ENCODE measurements at places on chromosomes 3 and 15.

GRCh38 chr3:63918321-63918720 is 6.1 kb upstream of the SCAANT1 start:
- no peak for DNase-seq

DNA sequence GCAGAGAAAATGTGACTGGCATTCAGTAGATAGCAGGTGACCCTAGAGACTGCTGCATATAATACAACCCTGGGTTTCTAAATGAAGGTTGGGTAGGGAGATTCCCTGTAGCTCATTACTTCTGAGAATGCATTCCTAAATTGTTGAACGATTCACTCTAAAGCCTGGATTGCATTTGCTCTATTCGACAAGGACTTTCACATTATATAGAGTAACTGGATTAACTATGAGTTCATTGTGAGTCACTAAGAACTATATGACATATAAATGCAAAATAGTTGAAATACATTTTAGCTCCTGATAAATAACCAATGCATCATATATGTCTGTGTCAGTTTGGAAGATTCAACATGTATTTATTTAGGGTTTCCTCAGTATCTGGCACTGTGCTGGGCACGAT is 294.7 kb upstream of the CCDC54 start:
- DNase-seq: no peak

DNA sequence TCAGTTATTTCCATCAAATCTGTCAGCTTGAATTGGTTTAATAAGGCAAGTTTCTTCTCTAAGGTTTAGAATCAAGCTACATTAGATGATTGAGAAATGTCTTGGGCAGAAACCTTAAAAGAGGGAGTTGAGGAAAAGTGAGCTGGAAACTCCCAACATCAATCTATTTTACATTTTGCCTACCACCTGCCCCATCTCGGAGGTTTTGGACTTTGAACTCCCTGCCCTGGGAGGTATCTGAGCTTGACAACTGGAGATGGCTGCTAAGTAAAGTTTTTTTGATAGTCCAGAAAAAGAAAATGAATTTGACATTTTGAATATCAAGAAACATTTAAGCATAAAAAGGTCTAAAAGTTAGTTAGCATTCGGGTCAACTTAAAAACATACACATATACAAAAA is 234.2 kb downstream of the NFKBIZ start:
- no peak for DNase-seq

DNA sequence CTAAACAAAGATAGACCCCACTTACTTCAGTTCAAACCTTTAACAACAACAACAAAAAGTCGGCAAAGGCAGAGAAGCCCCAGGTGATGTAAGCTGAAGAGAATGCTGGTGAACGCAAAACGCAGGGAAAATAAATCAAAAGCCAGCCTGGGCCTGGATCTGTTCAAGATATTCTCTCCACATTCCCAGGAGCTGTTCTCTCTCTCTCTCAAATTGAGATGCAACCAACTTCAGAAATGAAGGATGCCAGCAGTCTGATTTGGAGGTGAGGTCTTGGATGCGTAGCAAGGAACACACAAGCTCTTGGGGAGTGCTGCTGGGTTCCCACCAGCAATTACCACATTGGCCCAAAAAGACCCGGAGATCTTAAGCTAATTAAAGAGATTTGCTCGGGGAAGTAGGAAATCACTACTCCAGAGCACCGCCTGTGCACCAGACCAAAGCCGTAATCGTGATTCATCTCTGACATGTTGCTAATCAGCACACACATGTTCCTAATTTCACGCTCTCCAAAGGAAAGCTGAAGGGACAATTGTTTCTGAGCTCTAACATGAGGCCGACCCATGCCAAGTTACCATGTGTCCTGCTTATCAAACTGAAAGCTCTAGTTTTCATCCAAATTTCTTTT is 37.1 kb downstream of the IL17RD start:
- DNase-seq: no peak

DNA sequence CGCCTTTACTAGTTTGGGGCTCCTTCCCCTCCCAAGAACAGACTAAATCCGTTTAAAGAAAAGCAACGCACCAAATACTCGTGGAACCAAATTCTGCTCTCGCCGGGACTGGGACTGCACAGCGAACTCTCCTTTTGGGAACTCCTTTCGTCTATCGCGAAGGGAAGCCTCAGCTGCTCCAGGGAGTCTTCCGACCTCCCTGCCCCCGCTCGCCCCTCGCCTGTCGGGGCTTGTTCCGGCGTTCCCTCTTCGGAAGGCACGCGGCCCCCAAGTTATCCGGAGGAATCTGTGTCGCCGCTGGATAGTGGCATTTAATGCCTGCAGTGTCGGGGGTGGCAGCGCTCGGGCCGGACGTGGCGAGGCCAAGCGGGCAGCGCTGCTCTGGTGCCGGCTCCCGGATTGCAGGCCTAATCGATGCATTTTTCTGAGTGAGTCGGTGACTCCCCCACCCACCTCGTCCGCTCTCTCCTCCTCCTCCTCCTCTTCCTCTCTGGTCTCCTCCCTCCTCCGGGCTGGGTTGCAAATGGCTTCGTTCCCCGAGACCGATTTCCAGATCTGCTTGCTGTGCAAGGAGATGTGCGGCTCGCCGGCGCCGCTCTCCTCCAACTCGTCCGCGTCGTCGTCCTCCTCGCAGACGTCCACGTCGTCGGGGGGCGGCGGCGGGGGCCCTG is at the start of gene TRIM71:
Gene TRIM71, plus strand, starts transcription at position 440 of the 671 bp plus-strand sequence. Its CDS starts 84 bp downstream, at position 524.
- DNase-seq: no peak

- DNase-seq: no peak
Observed at GRCh38 chr3:163043074-163043473, 1546.5 kb downstream of the OTOL1 start.

- DNase-seq: no peak
Observed at GRCh38 chr3:72232331-72232730, 447.4 kb upstream of the PROK2 start.

GRCh38 chr15:48710952-48711495 is 65.5 kb upstream of the FBN1 start:
- no peak for DNase-seq

DNA sequence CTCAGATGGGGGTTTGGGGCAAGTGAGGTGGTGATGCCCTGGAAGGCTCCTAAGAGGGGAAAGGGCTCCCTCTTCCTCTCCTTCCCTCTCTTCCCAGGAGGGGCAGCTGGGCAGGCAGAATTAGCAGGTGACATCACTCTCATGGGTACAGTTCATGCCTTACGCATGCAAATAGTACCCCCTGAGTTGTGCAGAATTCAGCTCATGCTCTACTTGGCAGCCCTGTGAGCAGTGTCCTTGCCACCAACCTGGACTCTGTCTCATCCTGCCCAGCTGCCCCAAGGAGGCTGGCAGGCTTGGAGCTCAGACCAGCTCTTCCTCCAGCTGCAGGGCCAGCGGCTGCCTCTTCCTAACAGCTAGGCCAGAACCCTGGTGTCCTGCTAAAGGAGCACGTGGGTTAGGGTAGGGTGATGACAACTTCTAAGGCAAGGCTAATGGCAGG is 3.3 kb downstream of the CHAC1 start:
- DNase-seq: no peak

GRCh38 chr3:60998858-60999257 is 252.4 kb downstream of the FHIT start:
- no peak for DNase-seq

GRCh38 chr3:42815826-42816225 is 6.6 kb downstream of the ACKR2 start:
- DNase-seq: no peak

All from T-helper 1 cell (primary cell).